IPS DF 6.9 (cell line): ENCODE measurements at places on chromosomes 2 and 18.

- no peaks in the 10 kb centered on the region for H3K36me3 ChIP-seq
- no peaks in the 10 kb centered on the region for H3K27me3 ChIP-seq
- no peak overlapping the region for H3K27ac ChIP-seq
- no peak for DNase-seq
These were observed 118.7 kb downstream of the NUP35 start for GRCh38 chr2:183242937-183243336.

DNA sequence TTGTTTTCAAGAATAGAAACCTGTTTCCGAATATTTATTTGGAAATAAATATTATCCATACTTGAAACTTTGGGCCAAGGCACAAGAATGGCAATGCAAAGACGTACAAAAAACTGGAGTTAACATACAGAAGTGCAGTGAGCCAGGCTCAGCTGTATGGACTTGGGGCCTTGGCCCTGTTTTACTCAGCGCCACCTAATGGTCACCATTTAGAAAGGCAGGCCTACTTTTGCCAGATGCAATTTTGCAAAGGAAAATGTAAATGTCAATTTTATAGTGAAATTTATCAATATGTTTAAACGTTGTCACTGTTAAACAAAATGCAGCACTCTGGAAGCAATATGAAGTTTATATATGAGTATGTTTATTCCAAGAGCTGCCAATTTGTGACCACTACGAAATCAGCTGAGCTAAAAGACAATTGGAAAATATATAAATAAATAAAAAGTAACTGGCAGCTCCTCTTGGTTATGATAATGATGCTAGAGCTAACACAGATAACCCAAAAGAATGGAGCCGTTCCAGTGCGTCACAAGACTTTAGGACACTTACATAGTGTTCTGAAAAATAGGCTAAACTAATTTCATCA, 155.0 kb downstream of the ARHGAP15 start:
- no peak overlapping the region for H3K27ac ChIP-seq
- H3K4me1 ChIP-seq: no peaks in the 10 kb centered on the region
- no peak for DNase-seq
- H3K36me3 ChIP-seq: no peaks in the 10 kb centered on the region

DNA sequence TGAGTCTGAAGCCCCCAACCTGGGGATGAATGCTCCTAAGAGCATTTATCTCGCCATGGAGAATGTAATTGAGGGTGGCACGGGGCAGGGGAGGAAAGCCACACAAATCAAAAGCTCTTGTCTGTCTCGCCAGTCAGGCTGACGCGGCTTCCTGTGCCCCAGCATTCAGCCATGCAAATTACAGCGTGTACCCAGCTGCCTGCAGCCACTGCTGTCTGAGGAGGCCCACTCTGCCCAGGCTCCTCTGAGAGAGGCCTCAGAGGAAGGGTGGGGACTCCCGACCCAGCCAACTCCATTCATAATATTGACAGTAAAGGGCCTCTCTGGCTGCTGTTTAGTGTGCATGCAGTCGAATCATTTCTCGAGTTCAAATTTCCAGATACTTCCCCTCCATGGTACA, 22.0 kb downstream of the SMAD7 start:
- H3K36me3 ChIP-seq: no peaks in the 10 kb centered on the region
- H3K4me3 ChIP-seq: no peak overlapping the region
- DNase-seq: no peak
- H3K4me1 ChIP-seq: peaks cover 27% of the 10 kb centered on the region
- no peaks in the 10 kb centered on the region for H3K27me3 ChIP-seq
- H3K27ac ChIP-seq: no peak overlapping the region

GRCh38 chr2:203797276-203797675, 70.3 kb upstream of the CTLA4 start:
- no peaks in the 10 kb centered on the region for H3K36me3 ChIP-seq
- no peak overlapping the region for H3K27ac ChIP-seq
- no peaks in the 10 kb centered on the region for H3K4me1 ChIP-seq
- H3K4me3 ChIP-seq: no peak overlapping the region
- no peaks in the 10 kb centered on the region for H3K27me3 ChIP-seq
- DNase-seq: no peak

DNA sequence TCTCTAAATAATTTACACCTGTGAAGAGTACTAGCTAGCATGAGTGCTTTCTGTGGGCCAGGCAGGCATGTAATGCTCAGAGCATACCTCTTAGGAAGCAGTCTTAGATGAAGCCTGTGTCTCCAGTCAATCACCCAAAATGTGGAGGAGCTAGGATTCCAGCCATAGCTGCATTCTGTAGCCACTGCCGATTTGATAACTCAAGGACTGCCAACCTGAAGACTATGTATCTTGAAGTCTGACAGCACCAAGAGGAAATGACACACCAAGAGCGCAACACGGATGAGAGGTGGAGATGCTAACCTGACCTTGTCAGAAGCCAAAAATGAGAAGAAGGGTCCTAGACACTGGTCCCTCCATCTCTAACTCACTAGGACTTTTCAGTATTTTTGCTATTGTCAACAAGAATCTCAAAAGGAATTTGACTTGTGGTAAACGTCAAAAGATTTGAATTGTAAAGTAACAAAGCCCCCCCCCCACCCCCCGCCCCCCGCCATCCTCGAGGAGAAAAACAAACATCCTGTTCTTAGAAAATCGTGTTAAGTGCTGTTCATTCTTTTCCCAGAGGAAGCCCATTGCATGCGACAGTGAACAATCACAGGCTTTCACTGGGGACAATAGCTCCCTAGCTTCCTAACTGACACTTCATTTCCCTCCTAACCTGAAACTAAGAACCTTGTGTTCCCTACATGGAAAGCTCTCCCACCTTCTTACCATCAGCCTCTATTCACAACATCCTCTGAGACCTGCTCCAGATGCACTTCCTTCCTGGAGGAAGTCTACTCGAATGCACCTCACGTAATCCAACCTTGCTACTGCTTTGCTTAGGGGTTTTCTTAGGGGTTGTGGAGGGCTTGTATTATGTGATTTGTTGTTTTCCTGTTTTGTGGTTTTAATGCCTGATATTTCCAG, 14.7 kb downstream of the CDC42EP3 start:
- peak; percentile 87 for DNase-seq
- no peaks in the 10 kb centered on the region for H3K36me3 ChIP-seq
- H3K4me1 ChIP-seq: peaks cover 20% of the 10 kb centered on the region
- H3K4me3 ChIP-seq: no peak overlapping the region

DNA sequence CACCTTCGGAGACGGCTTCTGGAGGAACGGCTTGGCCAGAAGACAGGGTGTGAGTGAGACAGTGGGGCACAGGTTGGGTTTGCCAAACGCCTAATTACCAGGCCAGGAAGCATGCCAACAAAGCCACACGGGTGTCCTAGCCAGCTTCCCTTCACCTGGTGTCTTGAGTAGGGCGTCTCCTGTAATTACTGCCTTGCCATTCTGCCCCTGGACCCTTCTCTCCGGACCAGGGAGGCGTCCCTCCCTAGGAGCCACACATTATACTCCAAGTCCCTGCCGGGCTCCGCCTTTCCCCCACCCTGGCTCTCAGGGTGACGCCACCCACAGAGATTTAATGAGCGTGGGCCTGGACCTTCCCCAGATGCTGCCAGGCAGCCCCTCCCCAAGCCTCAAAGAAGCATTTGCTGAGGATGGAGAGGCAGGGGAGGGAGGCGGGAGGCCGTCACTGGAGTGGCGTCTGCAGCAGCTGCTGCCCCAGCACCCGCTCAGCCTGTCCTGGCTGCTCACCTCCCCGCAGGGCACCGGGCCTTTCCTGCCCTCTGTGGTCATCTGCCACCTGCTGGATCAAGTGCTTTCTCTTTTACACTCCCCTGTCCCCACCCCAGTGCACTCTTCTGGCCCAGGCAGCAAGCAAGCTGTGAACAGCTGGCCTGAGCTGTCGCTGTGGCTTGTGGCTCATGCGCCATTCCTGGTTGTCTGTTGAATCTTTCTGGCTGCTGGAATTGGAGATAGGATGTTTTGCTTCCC, 20.7 kb downstream of the FOSL2 start:
- no peaks in the 10 kb centered on the region for H3K27me3 ChIP-seq
- no peak overlapping the region for H3K4me3 ChIP-seq
- no peaks in the 10 kb centered on the region for H3K36me3 ChIP-seq
